ENCODE measurements at places on chromosomes 12 and 14.

GRCh38 chr12:107818984-107819383 lies 44.5 kb downstream of the ASCL4 start:
- no peak for DNase-seq

GRCh38 chr12:99498756-99499155 lies 148.8 kb upstream of the GARIN6 start:
- no peak for DNase-seq

GRCh38 chr14:26008290-26008689 lies 589.5 kb downstream of the NOVA1 start:
- DNase-seq: no peak

GRCh38 chr12:57086493-57087009 lies 2.4 kb upstream of the NAB2 start:
- peak; percentile 50 for DNase-seq

DNA sequence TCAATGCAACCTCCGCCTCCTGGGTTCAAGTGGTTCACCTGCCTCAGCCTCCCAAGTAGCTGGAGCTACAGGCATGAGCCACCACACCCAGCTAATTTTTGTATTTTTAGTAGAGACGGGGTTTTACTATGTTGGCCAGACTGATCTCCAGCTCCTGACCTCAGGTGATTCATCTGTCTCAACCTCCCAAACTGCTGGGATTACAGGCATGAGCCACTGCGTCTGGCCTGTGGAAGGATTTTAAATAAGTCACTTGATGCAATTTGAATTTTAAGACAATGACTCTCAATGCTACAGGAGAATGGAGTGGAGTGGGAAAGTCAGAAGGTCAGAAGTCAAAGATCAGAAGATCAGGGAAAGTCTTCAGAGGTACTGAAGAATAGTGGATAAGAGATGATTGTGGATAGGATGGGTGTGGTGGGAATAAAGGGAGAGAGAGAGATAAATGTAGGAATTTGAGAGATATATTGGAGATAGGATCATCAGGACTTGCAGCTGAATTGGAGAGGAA lies 15.4 kb downstream of the TMEM52B start:
- DNase-seq: no peak

- DNase-seq: no peak
Observed at GRCh38 chr14:66709291-66709690, 201.3 kb downstream of the GPHN start.

DNA sequence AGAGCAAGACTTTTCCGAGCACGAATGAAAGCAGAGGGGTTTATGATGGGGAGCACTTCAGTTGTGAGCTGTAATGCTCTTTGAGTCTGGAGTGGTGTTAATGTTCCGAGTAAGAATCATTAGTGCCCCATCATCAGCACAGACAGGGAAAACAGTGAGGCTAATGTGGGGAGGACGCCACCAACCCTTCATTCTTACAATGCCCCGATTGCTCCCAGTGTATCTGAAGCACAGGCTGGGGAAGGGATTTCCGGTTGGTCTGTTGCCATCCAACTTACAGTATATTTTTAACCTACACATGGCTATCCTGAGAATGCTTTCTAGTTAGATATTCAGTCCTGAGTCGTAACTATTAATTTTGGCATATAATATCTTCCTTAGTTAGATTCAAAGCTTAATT lies 141.6 kb downstream of the APAF1 start:
- no peak for DNase-seq

DNA sequence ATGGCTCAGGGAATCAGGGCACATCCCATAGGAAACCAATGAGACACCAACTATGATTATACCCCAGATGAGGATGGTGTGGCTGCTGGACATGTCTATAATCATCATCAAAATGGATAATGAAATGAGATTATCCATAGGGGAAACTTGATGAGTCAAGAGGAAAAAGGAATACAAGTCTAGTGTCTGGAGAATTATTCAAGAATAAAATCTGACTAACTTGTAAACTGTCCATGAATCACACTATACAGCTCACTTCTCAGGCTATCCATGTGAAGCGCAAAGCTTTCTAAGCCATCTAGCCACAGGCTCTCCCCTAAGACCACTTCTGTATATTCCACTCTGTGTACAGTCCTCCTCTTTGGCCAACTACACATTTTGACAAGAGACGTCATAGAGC lies 52.5 kb downstream of the DUSP16 start:
- no peak for DNase-seq

DNA sequence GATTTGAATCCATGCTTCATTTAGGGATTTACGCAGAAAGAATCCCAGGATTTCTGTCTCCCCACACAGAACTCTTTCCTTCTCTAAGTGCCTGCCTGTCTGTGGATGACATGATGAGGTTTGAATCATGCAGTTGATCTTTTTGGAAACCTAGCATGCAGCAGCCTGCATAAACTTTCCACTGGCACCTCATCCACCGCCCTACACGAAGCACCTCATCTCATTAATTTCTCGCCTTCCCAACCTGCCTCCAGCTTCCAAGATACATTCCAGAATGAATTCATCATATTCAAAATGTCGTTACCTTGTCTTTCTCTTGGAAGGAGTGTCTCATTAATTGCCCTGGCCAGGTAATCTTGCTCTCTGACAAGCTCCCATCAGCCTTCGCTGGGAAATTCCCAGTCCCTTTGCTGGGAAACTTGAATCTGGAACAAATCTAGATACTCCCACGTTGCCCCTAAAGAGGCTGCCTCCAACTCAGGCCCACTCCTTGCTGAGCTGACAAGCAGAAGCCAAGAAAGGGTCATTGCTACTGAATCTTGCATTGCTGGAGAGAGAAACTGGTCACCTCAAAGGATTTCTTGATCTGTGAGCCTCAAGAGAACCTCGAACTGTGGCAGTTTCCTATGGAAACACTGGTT lies 48.2 kb downstream of the SERPINA3 start:
- no peak for DNase-seq

- no peak for DNase-seq
Observed at GRCh38 chr12:1618489-1618888, 10.5 kb upstream of the WNT5B start.

DNA sequence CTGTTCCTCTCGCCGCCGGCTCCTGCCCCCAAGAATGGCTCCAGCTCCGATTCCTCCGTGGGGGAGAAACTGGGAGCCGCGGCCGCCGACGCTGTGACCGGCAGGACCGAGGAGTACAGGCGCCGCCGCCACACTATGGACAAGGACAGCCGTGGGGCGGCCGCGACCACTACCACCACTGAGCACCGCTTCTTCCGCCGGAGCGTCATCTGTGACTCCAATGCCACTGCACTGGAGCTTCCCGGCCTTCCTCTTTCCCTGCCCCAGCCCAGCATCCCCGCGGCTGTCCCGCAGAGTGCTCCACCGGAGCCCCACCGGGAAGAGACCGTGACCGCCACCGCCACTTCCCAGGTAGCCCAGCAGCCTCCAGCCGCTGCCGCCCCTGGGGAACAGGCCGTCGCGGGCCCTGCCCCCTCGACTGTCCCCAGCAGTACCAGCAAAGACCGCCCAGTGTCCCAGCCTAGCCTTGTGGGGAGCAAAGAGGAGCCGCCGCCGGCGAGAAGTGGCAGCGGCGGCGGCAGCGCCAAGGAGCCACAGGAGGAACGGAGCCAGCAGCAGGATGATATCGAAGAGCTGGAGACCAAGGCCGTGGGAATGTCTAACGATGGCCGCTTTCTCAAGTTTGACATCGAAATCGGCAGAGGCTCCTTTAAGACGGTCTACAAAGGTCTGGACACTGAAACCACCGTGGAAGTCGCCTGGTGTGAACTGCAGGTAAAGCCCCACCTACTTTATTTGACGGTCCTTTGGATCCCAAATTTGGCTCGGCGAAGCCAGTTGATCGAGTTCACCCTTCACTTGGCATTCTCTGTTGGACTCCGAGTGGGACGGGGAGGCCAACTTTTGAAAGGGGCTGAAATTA lies 1.5 kb downstream of the WNK1 start:
- peak; percentile 39 for DNase-seq

GRCh38 chr12:78949532-78949931 lies 85.0 kb downstream of the SYT1 start:
- no peak for DNase-seq

GRCh38 chr12:67394550-67394949 lies 125.4 kb downstream of the CAND1 start:
- DNase-seq: no peak

DNA sequence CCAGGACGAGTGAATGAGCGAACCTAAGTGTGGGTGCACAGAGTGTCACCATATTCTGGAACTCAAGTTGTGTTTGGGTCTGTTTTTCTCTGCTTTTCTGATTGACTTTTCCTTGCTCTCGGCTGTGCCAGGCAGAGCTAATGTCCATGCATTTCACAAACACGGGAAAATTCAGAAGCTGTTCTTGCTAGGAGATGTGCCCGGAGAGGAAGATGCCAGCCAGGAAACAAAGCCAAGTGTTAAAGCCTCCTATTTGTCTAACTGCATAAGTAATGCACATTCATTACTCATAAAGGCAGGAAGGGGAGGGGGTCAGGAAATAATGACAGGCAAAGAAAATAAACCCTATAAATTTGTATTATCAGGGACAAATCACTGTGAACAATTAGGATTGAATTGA lies 250.4 kb upstream of the SFSWAP start:
- no peak for DNase-seq

GRCh38 chr14:98170575-98170974 lies 1101.4 kb downstream of the BCL11B start:
- DNase-seq: no peak

DNA sequence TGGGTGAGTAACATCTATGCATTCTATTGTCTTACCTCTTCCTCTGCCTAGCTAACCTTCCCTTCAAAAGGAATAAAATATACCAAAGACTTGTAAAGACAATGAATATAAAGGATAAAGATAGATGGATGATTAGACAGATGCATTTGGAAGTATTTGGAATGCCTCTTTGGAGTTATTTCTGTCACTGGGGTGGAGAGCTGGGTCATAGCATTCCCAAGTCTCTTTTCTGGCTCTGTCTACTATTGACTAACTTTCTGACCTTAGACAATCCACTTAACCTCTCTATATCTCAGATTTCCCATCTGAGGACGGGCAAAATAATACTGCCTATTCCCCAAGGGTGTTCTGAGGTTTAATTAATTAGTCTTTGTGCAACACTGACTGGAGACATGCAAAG lies 517.4 kb downstream of the DIO2 start:
- DNase-seq: no peak

DNA sequence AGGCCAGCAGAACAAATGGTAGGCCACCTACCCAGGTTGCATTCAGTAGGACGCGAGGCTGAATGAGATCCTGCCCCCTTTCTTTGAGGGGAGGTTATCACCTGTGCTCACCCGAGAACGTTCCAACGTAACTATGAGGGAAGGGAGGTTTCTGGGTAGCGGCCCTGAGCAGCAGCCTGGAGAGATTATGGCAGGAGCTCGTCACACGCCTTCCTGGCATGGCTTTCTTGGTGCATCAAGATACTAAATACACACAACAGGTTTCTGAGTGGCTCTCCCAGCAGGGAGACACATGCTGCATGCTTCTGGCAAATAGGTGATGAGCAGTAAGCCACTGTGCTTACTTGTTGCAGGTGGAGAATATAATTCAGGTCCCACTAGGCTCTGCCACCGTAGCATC lies 147.7 kb downstream of the CALM1 start:
- DNase-seq: peak; percentile 39

DNA sequence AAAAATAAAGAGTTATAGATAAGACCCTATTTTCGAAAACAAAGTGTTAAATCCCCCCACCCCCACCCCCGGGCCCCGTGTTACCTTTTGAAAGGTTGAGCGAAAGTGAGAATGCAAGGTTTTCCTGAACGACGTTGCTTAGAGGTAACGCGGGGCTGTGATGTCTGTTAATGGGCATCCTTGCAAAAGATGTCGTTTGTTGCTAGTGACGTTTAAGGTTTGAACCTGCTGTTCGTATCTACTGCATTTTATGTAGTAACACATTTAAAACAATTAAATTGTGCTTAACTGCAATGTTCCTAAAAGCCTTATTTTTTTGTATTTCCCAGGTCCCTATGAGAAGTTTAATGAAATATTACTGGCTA lies 1.2 kb downstream of the CPSF6 start:
- peak; percentile 56 for DNase-seq
